ENCODE measurements at places on chromosomes 11 and 22. TPM values are rescaled to one million over a fixed set of nuclear protein-coding genes. Genes with fewer than 3 reads are reported as not detected.

OR2AG1 gene
- not detected for total RNA-seq

MGAT3 gene
- total RNA-seq = 20.3 TPM

GLYAT gene
- not detected for total RNA-seq

DDTL gene
- not detected for total RNA-seq

NAV2 gene
- total RNA-seq = 14.1 TPM

C11orf16 gene
- not detected for total RNA-seq

SYCE3 gene
- not detected for total RNA-seq

RASGRP2 gene
- total RNA-seq = 0.93 TPM

CST6 gene
- not detected for total RNA-seq

POTEH gene
- not detected for total RNA-seq

P2RY2 gene
- 0.27 TPM for total RNA-seq

DDI1 gene
- total RNA-seq = not detected

OR51I1 gene
- total RNA-seq = not detected

RASL10A gene
- total RNA-seq = 0.63 TPM

CNGA4 gene
- total RNA-seq = not detected

DRD2 gene
- 2.9 TPM for total RNA-seq

TUBA8 gene
- total RNA-seq = 2.8 TPM

OR8K3 gene
- not detected for total RNA-seq

ARL14EP gene
- 28.9 TPM for total RNA-seq

RGL4 gene
- not detected for total RNA-seq
